Tibial nerve (tissue), 4 donors: ENCODE measurements at places on chromosomes 13 and 19. TPM values are rescaled to one million over a fixed set of nuclear protein-coding genes. Genes with fewer than 3 reads are reported as not detected.

ERICH4 gene
- not detected for total RNA-seq

HSPB6 gene
- 190 TPM for total RNA-seq

TTYH1 gene
- 21.0 TPM for total RNA-seq

ZSCAN4 gene
- total RNA-seq = not detected

CCDC8 gene
- 4.6 TPM for total RNA-seq

SUGT1 gene
- total RNA-seq = 43.7 TPM

ANGPTL8 gene
- total RNA-seq = not detected

CFAP97D2 gene
- total RNA-seq = not detected

DNA sequence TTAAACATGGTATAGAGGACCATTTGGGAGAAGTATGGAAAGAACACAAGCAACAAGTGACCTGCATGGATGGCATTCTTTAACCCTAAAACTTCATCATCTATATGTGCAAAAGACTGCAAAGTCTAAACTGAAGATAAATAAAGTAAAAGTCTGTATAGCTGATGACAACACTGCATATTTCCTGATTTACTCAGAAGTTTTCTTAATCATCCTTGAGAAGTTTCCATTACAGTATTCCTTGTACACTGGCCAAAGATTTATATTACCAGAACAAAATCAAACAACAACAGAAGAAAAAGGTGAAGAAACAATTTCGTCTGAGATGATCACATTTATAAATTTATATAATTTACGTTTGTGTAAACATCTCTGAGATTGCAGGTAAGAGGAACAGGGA is 805.7 kb downstream of the PCDH9 start:
- no peak for DNase-seq

GRCh38 chr19:54696117-54696548 is 28.1 kb upstream of the KIR3DL3 start:
- no peak for DNase-seq

DNA sequence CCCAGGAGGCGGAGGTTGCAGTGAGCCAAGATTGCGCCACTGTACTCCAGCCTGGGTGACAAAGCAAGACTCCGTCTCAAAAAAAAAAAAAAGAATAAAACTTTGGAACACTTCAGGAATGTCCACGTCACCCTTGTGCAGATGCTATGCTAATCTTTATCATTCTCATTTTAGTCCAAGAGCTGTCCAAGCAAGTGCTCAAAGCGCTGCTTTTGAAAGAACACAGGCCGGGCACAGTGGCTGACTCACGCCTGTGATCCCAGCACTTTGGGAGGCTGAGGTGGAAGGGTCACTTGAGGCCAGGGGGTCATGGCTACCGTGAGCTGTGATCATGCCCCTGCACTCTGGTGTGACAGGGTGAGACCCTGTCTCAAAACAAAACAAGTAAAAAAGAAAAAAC is 11.1 kb upstream of the UQCR11 start:
- DNase-seq = no peak

- no peak for DNase-seq
Observed at GRCh38 chr13:70390064-70390463, 281.8 kb upstream of the KLHL1 start.

DNA sequence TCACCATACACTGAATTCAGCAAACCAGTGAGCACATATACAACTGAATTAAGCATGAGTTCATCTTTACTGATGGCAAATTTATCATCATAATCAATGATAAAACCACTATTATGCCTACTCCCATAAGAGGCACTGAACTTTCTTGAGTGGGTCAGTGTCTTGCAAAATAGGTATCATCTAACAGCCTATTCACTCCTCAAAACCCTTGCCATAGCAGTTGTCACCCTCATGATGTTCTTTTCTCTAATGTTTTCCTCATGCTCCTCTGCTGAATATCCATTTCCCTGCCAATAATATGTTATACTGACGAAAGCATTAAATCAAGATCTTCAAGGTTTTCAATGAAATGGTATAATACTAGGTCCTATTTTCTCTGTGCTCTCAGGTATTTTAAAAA is 5.6 kb downstream of the ARGLU1 start:
- DNase-seq = no peak

DNA sequence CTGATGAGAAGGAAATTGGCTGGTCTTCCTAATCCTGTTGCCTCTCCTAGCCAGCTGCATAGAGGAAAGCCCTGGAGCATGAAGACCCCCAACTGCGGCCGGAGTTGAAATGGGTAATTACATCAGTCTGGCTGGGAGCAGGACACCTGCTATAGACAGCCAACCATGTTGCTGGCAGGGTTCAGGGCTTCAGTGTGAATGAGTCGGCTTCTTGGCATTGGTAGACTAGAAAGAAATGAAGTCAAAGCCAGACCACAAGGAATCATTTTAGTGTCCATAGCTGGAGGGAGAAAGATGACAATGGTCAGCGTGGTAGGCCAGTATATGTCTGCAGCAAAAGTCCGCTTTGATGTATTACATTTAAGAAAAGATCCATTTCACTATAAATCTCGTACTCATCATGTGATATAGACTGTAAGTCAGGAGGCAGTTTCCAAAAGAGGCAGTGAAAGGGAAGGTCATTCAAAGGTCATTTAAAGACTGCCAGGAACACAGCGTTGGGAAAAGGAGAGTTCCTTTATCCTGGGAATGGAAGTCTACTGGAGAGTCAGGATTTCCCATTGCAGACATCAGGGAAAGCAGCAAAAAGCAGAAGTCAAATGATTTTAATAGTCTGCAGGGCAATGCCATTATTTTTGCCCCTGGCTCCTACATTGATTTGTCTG is 262.7 kb downstream of the DNAJC15 start:
- no peak for DNase-seq

DNA sequence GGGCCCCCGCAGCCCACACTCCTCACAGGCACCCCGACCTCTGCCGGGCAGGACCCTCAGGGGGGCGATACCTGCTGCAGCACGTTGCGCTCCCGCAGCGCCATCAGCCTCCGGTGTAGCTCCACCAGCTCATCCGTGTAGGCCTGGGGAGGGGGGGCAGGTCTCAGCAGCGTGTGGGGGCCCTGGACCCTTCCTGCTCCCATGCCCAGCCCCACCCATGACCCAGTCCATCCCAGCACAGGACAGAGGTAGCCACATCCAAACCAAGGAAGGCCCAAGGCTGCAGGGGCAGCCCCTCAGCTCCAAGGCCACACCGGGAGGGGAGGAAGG is 66.5 kb downstream of the MLLT1 start:
- no peak for DNase-seq

DNA sequence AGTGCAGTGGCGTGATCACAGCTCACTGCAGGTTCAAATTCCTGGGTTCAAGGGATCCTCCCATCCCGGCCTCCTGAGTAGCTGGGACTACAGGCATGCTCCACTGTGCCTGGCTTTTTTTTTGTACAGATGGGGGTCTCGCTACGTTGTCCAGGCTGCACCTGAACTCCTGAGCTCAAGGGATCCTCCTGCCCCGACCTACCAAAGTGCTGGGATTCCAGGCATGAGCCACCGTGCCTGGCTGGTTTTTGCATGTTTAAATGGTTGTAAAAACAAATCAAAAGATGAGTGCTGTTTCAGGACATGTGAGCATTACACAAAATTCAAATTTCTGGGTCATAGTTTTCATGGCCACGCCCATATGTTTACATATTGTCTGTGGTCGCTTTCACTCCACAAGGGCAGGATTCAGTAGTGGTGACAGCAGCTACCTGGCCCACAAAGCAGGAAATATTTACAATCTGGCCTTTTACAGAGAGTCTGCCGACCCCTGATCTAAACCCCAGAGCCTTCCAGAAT is 5.3 kb downstream of the MATK start:
- no peak for DNase-seq

GRCh38 chr19:33811736-33812387 is 15.2 kb downstream of the KCTD15 start:
- DNase-seq = no peak

DNA sequence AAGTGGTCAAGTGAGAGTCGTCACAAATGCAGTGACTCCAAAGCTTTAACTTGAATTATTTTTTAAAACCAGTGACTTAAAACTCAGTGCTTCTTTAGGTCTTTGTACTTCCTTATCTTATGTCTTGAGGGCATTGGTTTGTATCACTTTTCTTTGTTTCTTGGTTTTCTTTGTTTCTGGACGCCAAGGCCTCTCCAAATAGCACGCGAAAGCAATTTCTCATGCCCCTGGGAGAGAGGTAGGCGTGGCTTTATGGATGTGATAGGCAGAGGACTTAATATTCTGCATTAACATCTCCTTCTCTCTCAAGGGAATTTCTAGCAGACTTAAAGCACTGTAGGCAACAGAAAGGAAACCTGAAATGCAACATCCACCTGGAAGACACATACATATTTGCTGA is 20.6 kb downstream of the UBE2L5 start:
- no peak for DNase-seq

DNA sequence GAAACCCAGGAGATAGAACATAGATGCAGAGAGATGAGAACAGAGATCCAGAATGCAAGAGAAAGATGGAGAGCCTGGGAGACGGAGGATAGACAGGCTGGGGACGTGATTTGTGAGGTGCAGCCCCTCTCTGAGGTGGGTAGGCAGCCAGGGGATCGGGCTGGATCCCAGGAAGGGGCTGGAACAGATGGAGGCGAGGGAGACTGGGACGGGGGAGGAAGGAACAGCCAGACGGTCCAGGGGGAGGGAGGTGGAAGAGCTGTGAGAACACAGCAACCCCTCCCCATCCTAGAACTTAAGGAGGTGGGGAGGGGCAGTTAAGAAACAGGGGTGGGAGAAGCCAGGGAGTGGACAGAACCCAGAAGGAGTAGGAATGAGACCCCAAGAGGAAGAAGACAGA is 3.1 kb downstream of the SLC17A7 start:
- DNase-seq = no peak
